Neuronal stem cell (in vitro differentiated cells): ENCODE measurements at places on chromosomes 4 and X.

- no peak for DNase-seq
Measured at GRCh38 chr4:148207068-148207467, 235.1 kb downstream of the NR3C2 start.

GRCh38 chrX:2691543-2692220, 587 bp downstream of the CD99 start:
- no peak for DNase-seq

GRCh38 chr4:40070387-40070786, 13.7 kb downstream of the N4BP2 start:
- DNase-seq, result no peak

GRCh38 chr4:8215001-8215427, 15.9 kb downstream of the SH3TC1 start:
- DNase-seq, result no peak

DNA sequence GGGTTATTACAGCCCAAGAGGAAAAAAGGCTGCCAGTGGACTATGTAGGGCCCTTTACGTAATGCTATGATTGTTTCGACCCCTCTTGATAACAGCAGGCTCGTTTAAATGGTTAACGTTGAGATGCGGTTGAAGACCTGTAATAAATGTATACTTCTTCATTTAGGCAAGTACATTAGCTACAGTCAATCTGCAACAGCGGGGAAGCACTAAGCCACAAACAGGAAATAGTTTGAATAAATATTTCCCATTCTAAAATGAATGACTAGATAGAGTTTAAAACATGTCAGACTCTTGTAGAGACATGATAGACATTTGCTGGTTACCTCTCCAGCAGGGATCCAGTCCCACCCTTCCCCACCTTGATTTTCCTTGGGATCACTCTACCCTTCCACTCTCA, 38.1 kb upstream of the STIM2 start:
- DNase-seq, result no peak

GRCh38 chrX:17642891-17643290, 94.4 kb upstream of the SCML1 start:
- DNase-seq, result no peak

DNA sequence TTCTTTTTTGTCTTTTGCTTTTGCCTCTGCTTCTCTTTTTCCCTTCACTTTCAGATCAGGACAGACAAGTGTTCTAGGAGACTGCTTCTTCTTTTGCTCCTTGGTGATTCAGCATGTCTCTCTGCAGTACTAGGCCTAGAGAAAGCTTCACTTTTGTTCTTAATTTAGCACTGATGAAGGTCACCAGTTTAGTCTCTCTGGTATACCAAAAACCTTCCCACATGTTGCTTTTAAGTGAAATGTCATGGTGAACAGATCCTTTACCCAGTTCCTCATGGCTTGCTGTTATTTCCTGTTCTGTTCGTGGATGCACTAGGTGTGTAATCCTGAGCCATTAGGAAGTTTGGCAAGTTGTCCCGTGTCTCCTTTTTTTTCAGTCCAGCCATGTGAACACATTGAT, 53.3 kb downstream of the NBDY start:
- DNase-seq, result no peak

- DNase-seq, result no peak
Measured at GRCh38 chrX:46582966-46583365, 9.4 kb downstream of the CHST7 start.
